ENCODE measurements at places on chromosomes 7 and 10. TPM values are rescaled to one million over a fixed set of nuclear protein-coding genes. Genes with fewer than 3 reads are reported as not detected.
A peak's percentile ranks its signal among the peaks of the same experiment; 100 is the strongest.

GRCh38 chr7:20153567-20153966, 63.6 kb downstream of the MACC1 start:
- H3K4me3 ChIP-seq = no peak overlapping the region
- DNase-seq = no peak
- H3K36me3 ChIP-seq = no peaks in the 10 kb centered on the region
- H3K27ac ChIP-seq = no peak overlapping the region

The ST8SIA6 gene
- total RNA-seq = 0.53 TPM

DNA sequence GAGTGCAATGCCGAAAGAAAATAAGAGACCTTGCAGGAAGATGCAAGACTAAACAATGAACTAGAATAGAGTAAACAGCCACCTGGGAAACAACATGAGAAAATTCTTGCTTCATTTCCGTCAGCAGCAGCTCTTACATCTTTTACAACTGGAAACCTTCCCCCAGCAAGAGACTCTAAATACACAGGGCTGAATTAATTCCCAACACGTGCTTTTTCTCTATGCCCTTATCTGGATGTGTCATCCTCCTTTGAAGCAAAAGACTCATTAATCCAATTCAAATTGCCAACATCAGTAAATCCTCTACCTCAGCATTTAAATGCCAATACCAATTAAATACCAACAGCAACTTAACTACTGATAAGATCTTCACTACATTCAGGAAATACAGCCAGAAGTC, 99.0 kb upstream of the PDE1C start:
- no peaks in the 10 kb centered on the region for H3K36me3 ChIP-seq
- DNase-seq = no peak
- H3K4me1 ChIP-seq = no peaks in the 10 kb centered on the region
- no peak overlapping the region for H3K4me3 ChIP-seq

DNA sequence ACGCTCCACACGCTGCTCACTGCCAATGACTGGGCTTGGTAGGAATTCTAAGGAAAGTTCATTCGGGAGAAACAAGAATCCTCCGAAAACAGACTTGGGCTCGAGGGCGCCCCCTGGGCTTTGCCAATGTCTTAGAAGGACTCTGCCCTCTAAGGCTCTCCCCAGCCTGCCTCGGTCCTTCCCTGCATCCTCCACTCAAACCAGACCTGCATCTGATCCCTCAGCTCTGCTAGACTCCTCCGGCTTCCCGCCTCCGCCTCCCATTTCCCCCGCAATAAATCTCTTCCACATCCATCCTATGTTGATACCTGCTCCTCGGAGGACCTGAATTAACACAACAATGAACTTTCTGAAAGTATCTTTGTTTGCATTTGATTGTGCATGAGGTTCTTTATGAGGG, 177.6 kb downstream of the PLPP4 start:
- no peak overlapping the region for H3K27ac ChIP-seq
- H3K36me3 ChIP-seq = no peaks in the 10 kb centered on the region
- no peak for DNase-seq

DNA sequence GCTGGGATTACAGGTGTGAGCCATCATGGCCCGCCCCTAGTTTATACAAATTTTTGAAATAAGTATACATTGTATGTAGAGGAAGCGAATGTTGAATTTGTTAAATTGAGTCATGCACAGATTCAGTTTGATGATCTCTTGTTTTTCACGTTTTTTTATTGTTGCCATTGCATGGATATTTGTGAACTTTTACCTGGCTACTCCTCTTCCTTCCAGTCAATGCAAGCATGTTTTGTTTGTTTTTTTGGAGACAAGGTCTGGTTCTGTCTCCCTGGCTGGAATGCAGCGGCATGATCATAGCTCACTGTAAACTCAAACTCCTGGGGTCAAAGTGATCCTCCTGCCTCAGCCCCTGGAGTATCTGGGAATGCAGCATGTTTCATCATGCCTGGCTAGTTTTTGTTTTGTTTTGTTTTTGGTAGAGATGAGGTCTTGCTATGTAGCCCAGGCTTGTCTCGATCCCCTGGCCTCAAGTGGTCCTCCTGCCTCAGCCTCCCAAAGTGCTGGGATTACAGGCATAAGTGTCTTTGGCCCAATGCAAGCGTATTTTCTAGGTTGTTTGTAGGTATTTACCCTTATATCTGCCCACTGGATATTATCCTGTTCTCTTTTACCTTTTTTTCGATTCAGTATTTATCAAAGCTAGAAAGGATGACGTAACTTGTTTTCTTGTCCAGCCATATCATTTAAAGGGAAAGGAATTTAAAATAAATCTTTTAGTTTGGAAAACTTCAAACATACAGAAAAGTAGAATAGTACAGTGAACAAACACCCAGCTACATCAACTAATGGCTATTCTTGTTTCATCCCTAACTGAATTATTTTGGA, 11.0 kb downstream of the LCOR start:
- no peaks in the 10 kb centered on the region for H3K27me3 ChIP-seq
- DNase-seq = no peak
- peaks cover 41% of the 10 kb centered on the region for H3K4me1 ChIP-seq
- H3K4me3 ChIP-seq = no peak overlapping the region
- H3K36me3 ChIP-seq = no peaks in the 10 kb centered on the region

DNA sequence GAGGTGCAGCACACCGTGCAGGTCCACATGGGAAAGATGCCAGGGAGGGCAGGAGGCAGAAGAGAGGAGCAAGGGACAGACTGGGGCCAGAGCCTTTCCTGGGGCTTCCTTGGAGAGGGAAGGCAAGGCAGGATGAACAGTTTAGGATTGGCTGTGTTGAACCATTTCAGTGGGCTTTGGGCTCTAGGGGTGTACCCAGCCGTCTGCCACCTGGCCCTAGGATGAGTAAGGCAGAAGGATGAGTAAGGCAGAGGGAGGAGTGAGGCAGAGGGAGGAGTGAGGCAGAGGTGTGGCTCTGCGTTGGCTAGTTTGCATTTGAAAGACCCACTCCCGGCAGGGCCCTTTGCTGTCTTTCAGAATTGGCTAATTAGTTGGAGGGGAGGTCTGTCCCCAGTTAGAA, 31.5 kb upstream of the PRF1 start:
- DNase-seq = no peak
- H3K36me3 ChIP-seq = no peaks in the 10 kb centered on the region
- no peaks in the 10 kb centered on the region for H3K4me1 ChIP-seq
- peak overlapping the region; percentile 71 for H3K27ac ChIP-seq

GRCh38 chr7:88318196-88318595, 11.5 kb upstream of the STEAP4 start:
- no peak overlapping the region for H3K27ac ChIP-seq
- no peaks in the 10 kb centered on the region for H3K27me3 ChIP-seq
- no peaks in the 10 kb centered on the region for H3K36me3 ChIP-seq
- H3K4me3 ChIP-seq = no peak overlapping the region

GRCh38 chr10:125084191-125084613, 76.2 kb downstream of the CTBP2 start:
- no peak for DNase-seq
- H3K27ac ChIP-seq = peak overlapping the region; percentile 55
- peaks cover 17% of the 10 kb centered on the region for H3K4me1 ChIP-seq
- no peaks in the 10 kb centered on the region for H3K27me3 ChIP-seq
- no peaks in the 10 kb centered on the region for H3K36me3 ChIP-seq

The ZNF488 gene
- total RNA-seq = 0.88 TPM

Data from esophagus squamous epithelium (tissue), 5 donors.